ENCODE measurements at places on chromosomes 4 and X.

DNA sequence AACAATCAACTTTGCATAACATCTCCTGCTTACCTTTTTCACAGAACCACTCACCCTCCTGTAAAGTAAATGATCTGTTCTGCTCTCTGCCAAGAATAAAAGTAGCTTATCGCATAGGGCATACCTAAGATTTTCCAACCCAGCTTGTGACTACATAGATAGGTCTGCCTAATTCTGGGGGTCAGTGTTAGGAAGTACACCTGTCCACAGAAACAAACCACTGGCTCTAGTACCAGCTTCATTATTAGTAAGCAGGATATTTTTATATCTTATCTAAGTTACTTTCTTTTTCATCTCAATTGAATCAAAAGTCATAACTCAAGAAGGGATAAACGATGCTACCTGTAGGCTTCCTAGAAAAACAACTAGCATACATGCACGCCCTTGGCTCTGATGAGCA is 23.8 kb downstream of the CXCL1 start:
- DNase-seq, result no peak

DNA sequence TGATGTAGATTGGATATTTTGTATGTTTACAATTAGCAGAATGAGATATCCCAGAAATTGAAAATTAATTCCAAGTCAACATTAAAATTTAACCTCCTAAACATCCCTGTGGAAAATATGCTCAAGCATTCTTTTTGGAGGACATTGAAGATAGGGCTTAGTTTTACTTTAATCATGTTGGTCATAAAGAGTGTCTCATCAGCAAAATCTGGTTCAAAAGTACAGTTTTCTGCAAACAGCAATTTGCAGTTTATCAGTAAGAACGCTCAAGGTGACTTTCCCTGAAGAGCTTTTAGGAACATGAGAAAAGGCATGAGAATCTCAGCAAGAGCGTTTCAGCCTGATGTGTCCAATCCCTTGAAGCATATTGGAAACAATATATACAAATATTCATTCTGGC is 889.8 kb downstream of the CENPC start:
- DNase-seq, result no peak

GRCh38 chr4:58074382-58074781 is 964.2 kb upstream of the IGFBP7 start:
- DNase-seq, result no peak

GRCh38 chrX:41382714-41383645 is 49.0 kb downstream of the DDX3X start:
- peak; percentile 63 for DNase-seq

GRCh38 chr4:65599340-65599739 is 70.9 kb downstream of the EPHA5 start:
- no peak for DNase-seq

DNA sequence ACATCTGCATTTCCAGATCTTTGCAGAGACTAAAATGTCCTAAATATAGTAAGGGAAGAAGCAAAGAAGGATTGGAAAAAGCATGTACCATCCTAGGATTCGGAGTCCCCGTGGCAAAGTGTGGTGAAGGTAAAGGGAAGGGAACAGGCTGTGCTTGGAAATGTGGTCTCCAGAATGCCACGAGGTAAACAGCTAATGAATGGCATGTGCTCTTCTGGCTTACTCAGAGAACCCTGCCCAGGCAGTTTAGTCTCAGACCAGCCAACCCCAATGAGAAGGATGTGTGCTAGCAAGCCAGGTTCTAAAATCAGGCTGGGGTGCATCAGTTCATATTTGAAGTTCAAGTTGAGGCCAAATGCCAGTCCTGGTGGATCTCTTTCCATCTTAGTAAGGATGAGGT is 113.1 kb downstream of the RS1 start:
- DNase-seq, result no peak

- peak; percentile 20 for DNase-seq
Observed at GRCh38 chr4:2260344-2261109, 1.4 kb downstream of the MXD4 start.

GRCh38 chrX:132022198-132022966 is 720 bp upstream of the STK26 start:
- peak; percentile 24 for DNase-seq

DNA sequence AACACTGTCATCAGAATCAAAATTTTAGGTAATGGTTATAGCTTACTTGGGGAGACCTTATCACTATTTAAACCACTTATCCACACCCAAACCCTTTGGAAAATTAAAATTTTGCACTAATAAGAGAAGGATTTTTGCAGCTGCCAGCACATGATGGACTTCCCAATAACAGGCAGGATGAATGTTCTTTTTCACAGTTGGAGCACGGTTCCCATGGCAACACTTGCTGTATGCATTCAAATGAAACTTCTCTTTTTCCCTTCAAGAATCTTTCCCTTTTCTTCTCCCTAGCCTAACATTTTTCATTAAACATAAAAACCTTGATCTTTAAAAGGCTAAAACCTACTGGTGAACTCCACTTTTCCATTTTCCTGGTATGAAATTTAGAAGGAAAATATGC is 768.2 kb downstream of the KCTD8 start:
- DNase-seq, result no peak
